ENCODE measurements at places on chromosomes 1 and 21. TPM values are rescaled to one million over a fixed set of nuclear protein-coding genes. Genes with fewer than 3 reads are reported as not detected.

DNA sequence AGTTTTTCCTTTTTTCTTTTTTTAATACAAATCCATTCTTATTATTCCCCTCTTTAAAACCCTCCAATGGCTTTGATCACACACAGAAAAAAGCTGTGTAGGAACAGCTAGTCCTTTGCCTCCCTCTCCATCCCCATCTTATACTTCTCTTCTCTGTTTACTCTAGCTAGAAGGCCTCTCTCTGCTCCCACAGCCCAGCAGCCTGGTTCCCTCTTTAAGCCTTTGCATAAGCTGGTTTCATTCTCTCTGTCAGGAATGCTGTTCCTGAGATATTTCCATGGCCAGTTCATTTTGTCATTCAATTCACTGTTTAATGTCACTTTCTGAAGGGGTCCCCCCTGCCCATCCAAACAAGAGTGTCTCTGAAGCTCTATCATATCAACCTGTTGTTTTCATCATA, 143.3 kb upstream of the ST6GALNAC5 start:
- DNase-seq, result peak; percentile 8
- no peak overlapping the region for H3K27ac ChIP-seq
- no peak overlapping the region for H3K4me3 ChIP-seq
- H3K36me3 ChIP-seq, result no peaks in the 10 kb centered on the region

DNA sequence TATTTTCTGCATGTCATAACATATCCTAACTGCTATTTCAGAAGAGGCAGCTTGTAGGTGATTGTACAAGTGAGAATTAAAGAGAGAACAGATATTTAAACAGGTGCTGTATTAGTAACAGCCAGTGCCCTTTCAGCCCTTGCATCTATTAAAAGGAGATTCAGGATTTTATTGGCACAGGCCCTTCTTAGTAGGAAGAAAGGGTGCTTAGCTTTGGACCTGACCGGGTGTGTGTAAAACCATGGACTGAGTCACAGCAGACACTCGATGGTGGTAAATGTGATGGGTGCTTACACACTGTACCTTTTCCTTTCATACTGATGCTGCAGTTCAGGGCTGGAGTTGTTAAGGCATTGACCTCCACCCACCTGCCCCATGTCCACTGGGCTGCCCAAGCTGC, 12.7 kb upstream of the CD101 start:
- no peaks in the 10 kb centered on the region for H3K36me3 ChIP-seq
- no peaks in the 10 kb centered on the region for H3K4me1 ChIP-seq

GRCh38 chr1:219651993-219652392, 39.1 kb upstream of the ZC3H11B start:
- no peaks in the 10 kb centered on the region for H3K4me1 ChIP-seq
- H3K4me3 ChIP-seq, result no peak overlapping the region
- H3K27me3 ChIP-seq, result no peaks in the 10 kb centered on the region
- H3K27ac ChIP-seq, result no peak overlapping the region
- H3K36me3 ChIP-seq, result no peaks in the 10 kb centered on the region
- DNase-seq, result no peak

- DNase-seq, result peak; percentile 81
- no peak overlapping the region for H3K27ac ChIP-seq
- no peaks in the 10 kb centered on the region for H3K4me1 ChIP-seq
- peaks cover 8% of the 10 kb centered on the region for H3K36me3 ChIP-seq
Observed at GRCh38 chr1:42756956-42757891, 9.6 kb downstream of the P3H1 start.

- no peaks in the 10 kb centered on the region for H3K4me1 ChIP-seq
- no peak for DNase-seq
- no peaks in the 10 kb centered on the region for H3K36me3 ChIP-seq
Observed at GRCh38 chr1:72435025-72435424, 152.7 kb upstream of the NEGR1 start.

DNA sequence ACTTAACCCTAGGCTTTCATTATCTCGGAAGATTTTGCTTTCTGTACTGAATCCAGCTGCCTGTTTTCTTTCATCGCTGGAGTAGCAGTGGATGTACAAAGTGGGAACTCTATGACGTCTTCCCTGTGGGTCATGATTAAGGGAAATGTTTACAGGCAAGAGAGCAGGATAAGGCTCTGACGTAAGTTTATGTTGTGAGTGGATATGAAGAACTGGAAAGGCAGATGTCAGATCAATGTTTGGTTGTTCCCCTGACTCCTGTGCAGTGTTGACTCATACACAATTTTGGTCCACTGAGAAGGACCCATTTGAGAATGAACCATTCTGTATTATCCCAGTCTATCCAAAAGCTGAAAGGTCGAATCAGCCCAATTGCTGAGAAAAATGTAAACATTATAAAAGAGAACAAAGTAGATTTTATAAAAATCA, 292.4 kb downstream of the GRIK1 start:
- H3K4me1 ChIP-seq, result no peaks in the 10 kb centered on the region
- no peak overlapping the region for H3K4me3 ChIP-seq
- H3K27ac ChIP-seq, result no peak overlapping the region
- DNase-seq, result no peak
- H3K36me3 ChIP-seq, result no peaks in the 10 kb centered on the region

Gene GNPAT
- 105 TPM for total RNA-seq

DNA sequence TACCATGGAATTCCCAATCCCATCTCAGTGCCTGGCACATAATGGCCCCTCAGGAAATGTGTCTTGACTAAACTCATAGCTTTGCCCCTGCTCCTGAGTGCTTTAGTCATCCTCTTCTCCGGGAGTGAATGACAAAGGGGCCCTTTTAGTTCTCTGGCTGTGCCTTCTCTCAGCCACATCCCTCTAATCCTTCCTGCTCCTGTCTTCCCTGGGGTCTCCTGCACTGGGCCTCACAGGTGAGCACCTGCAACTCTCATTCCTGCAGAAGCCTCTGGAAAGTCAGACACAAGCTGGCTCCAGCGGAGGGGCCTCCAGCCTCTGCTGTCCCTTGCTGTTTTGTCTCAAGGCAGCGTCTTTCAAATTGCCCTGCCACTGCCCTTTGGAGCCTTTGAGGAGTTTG, 14.0 kb upstream of the ETV3L start:
- H3K36me3 ChIP-seq, result no peaks in the 10 kb centered on the region
- peaks cover 29% of the 10 kb centered on the region for H3K27me3 ChIP-seq
- peaks cover 47% of the 10 kb centered on the region for H3K4me1 ChIP-seq

GRCh38 chr1:107680579-107680985, 284.4 kb downstream of the VAV3 start:
- no peak for DNase-seq
- H3K4me1 ChIP-seq, result peaks cover 12% of the 10 kb centered on the region
- H3K4me3 ChIP-seq, result no peak overlapping the region
- no peaks in the 10 kb centered on the region for H3K27me3 ChIP-seq

Gene CELSR2
- 11.1 TPM for total RNA-seq

Gene ATP1A2
- total RNA-seq, result 154 TPM

DNA sequence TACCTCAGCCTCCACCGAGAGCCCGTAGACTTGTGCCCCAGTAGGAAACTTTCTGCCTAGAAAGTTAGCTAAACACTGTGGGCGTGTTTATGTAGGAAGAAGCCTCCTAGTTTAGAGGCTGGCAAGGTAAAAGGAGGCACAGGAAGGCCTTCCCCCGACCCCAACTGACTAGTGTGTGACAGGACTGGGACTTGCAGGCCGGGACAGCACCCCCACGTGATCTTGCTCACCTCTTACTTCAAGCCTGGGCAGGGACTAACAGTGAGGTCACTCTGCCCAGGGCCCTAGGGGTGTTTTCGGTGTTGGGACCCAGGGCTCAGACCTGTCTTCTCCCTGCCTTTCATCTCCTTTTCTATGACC, 392 bp upstream of the TAGLN2 start:
- H3K4me3 ChIP-seq, result peak overlapping the region; percentile 50
- H3K27ac ChIP-seq, result no peak overlapping the region
- peaks cover 28% of the 10 kb centered on the region for H3K27me3 ChIP-seq
- H3K4me1 ChIP-seq, result peaks cover 15% of the 10 kb centered on the region
- no peak for DNase-seq
- H3K36me3 ChIP-seq, result no peaks in the 10 kb centered on the region

DNA sequence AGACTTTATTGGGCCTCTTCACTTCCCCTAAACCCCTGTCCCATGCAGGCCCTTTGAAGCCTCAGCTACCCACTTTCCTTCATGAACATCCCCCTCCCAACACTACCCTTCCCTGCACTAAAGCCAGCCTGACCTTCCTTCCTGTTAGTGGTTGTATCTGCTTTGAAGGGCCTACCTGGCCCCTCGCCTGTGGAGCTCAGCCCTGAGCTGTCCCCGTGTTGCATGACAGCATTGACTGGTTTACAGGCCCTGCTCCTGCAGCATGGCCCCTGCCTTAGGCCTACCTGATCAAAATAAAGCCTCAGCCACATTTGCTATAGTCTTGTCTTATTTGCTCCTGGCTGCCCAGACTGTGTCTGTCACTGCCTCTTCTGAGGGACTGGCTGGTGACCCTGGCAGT, 5.5 kb downstream of the GSTM4 start:
- no peaks in the 10 kb centered on the region for H3K4me1 ChIP-seq
- H3K36me3 ChIP-seq, result no peaks in the 10 kb centered on the region
- no peaks in the 10 kb centered on the region for H3K27me3 ChIP-seq
- no peak for DNase-seq
- no peak overlapping the region for H3K4me3 ChIP-seq
- H3K27ac ChIP-seq, result no peak overlapping the region

DNA sequence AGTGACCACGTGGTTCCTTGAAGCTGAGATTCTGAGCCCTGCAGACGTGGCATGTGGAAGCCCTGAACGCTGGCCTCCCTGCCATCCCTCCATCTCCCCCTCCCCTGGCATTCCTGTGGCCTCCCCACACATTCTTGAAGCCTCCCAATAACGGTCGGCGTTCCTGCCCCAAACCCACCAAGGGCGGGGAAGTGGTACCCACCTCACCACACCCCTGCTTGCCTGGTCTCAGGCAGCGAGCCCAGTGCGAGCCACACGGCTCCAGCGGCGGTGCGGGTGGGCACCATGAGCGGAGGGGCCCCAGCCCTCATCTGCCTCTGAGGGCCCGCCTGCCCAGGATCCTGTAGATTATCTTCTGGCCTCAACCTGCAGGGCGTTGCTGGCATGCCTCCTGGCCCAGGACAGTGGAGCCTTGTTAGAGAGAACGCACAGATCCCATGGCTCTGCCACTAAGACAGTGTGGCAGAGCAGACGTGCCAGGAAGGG, 20.6 kb upstream of the PRELP start:
- DNase-seq, result no peak
- peaks cover 25% of the 10 kb centered on the region for H3K4me1 ChIP-seq
- H3K27me3 ChIP-seq, result no peaks in the 10 kb centered on the region
- peaks cover 6% of the 10 kb centered on the region for H3K36me3 ChIP-seq
- H3K4me3 ChIP-seq, result no peak overlapping the region
- no peak overlapping the region for H3K27ac ChIP-seq

Gene IGSF5
- total RNA-seq, result 0.60 TPM

- H3K27me3 ChIP-seq, result peaks cover 75% of the 10 kb centered on the region
- no peaks in the 10 kb centered on the region for H3K36me3 ChIP-seq
- DNase-seq, result no peak
- peaks cover 1% of the 10 kb centered on the region for H3K4me1 ChIP-seq
Observed at GRCh38 chr1:3056641-3057040, 12.4 kb upstream of the PRDM16 start.

Gene SPRR1B
- not detected for total RNA-seq

- no peak overlapping the region for H3K4me3 ChIP-seq
- no peaks in the 10 kb centered on the region for H3K4me1 ChIP-seq
- no peak overlapping the region for H3K27ac ChIP-seq
- no peaks in the 10 kb centered on the region for H3K27me3 ChIP-seq
Observed at GRCh38 chr1:2906085-2906484, 104.6 kb upstream of the TTC34 start.

GRCh38 chr1:16342331-16343062, 9.8 kb downstream of the FBXO42 start:
- no peak for DNase-seq
- no peaks in the 10 kb centered on the region for H3K36me3 ChIP-seq
- H3K4me1 ChIP-seq, result no peaks in the 10 kb centered on the region
- H3K27ac ChIP-seq, result no peak overlapping the region
- no peaks in the 10 kb centered on the region for H3K27me3 ChIP-seq

DNA sequence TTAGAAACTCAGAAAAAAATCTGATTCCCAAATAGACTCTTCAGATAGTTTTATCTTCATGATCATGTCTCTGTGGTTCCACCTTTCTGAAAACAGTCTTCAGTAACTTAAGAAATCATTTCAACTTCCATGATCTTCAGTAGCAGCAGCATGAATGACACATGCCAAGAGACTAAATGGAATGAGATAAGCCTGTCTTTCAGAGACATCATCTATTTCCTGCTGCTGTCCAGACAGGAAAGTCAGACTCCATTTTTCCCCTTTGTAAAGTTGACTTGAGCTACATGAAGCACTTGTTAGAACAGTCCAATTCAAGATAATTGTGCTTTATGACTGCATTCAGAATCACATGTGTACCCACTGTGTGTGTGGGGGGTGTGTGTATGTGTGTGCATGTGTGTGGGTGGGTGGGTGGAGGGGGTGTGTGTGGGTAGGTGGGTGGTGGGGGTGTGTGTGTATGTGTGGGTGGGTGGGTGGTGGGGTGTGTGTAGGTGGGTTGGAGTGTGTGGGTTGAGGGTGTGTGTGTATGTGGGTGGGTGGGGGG, 58.8 kb downstream of the CLIC4 start:
- H3K36me3 ChIP-seq, result peaks cover 2% of the 10 kb centered on the region
- H3K27me3 ChIP-seq, result no peaks in the 10 kb centered on the region
- no peak for DNase-seq

DNA sequence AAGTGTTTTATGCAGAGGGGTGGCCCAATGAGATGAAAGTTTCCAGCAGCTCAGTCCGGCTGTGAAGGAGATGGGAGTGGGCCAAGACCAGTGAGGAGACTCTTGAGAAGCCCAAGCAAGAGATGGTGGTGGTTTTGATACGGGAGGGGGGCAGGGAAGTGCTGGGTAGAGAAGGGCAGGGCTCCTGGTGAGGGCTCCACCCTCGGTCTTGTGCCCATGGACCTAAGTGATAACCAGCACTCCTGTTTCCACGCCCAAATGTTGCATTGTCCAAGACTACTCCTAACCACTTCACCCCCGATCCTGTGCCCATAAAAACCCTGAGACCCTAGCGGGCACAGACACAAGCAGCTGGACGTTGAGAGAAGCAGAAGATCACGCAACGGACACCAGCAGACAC, 140.9 kb downstream of the MIS18A start:
- no peak overlapping the region for H3K4me3 ChIP-seq
- no peak for DNase-seq
- H3K27me3 ChIP-seq, result no peaks in the 10 kb centered on the region
- H3K4me1 ChIP-seq, result peaks cover 11% of the 10 kb centered on the region

DNA sequence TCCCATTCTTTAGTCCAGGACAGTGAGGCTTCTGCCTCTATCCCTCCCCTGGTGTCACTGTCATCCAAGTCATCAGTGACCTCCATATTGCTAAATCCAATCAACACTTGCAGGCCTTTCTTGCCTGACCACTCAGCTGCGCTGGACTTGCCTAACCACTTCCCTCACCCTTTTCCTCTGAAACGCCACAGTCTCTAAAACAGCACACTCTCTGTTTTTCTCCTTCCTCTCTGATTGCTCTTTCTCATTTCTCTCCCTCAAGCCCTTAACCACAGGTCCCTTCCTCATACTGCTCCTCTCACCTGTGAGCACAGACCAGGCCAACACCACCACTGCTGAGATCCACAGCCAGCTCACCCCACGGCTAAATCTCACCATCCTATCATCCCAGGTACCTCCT, 17.5 kb downstream of the TAL1 start:
- no peak overlapping the region for H3K4me3 ChIP-seq
- no peaks in the 10 kb centered on the region for H3K4me1 ChIP-seq
- DNase-seq, result no peak
- H3K27me3 ChIP-seq, result peaks cover 48% of the 10 kb centered on the region
- H3K36me3 ChIP-seq, result no peaks in the 10 kb centered on the region
